ENCODE measurements at places on chromosomes 6 and 20.

GRCh38 chr6:21747441-21747840 lies 153.9 kb downstream of the SOX4 start:
- no peak for DNase-seq

DNA sequence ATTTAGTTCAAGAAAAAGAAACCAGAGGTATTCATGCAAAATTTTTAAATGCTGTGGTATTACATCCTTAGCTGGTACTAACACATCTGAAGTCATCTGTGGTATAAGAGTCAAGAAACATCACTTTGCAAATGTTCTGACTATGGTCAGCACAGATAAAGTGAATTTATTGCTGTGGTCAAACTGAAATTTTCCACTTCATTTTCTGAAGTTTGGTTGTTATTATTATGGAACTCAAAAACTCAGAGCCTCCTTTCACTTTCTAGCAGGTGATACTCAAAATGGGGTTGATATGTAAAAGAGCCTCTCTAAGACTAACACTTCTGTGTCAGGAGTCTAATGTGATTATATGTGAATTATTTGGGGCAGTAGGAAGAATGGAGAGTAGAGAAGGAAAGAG lies 257.8 kb downstream of the RNGTT start:
- no peak for DNase-seq

GRCh38 chr6:52325695-52326471 lies 36.1 kb upstream of the PAQR8 start:
- no peak for DNase-seq

DNA sequence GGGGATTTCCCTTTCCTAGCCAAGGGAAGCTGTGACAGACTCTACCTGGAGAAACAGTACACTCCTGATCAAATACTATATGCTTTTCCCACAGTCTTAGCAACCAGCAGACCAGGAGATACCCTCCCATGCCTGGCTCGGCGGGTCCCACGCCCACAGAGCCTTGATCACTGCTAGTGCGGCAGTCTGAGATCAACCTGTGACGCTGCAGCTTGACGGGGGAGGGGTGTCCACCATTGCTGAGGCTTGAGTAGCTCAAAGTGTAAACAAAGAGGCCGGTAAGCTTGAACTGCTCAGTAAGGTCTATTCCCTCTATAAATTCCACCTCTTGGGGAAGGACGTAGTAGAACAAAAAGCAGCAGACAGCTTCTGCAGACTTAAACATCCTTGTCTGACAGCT lies 63.2 kb downstream of the WASF1 start:
- no peak for DNase-seq

- no peak for DNase-seq
Observed at GRCh38 chr6:166598441-166599138, 12.1 kb upstream of the RAMACL start.

- DNase-seq = no peak
Observed at GRCh38 chr6:157549468-157549745, 168.4 kb downstream of the ZDHHC14 start.

GRCh38 chr20:14632906-14633305 lies 295.5 kb upstream of the FLRT3 start:
- no peak for DNase-seq

- no peak for DNase-seq
Observed at GRCh38 chr6:156310701-156311100, 466.5 kb upstream of the ARID1B start.

GRCh38 chr6:87706187-87706966 lies 4.3 kb upstream of the AKIRIN2 start:
- DNase-seq = no peak

DNA sequence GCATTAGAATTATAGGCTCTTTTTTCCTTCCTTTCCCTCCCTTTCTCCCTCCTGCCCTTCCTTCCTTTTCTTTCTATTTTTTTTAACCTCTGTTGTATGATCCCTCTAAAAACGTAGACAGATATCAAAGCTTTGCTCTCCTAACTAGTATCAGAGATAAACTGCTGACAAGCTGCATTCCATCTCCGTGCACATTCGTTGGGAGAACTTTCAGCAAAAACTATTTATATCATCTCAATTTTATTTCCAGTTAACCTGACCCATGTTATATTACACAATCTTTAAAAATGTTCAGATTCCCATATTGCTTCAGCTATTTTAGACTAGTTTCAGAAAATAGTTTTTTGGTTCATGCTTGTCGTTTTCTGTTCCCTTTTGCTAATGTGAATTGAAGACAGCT lies 47.3 kb downstream of the RNF217 start:
- DNase-seq = no peak

- no peak for DNase-seq
Observed at GRCh38 chr6:29912840-29913239, 29.5 kb upstream of the HLA-A start.

DNA sequence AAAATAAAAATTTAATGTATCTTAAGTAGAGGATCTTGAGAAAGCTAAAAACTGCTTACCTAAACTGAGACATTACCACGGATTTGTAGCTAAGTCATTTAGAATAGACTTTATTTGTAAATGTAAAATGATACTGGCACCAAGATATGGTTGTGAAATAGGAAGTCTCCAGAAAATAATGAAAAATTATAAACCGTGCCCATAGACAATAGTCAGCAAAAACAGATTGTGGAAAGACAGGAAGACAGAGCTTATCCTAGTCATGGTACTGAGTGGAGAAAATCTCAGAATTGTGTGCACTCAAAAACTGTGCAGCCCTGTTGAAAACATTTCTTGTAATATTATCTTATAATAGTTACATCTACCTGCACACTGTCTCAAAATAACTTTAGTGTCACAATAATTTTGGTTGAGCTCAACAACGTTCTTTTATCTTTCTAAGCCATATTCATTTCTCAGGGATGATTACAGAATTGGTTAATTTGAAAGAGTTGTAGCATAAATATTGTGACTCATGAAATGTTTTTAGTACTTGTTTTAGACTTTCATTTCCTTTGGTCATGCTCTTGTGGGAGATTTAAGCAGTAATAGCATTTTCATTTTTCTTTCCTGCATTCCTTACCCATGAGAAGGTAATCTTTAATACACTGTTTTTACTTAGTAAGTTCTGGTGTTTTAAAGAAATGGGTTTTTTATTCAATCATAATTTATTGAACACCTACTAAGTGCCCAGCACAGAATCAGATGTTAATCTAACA lies 174.5 kb downstream of the SOX4 start:
- no peak for DNase-seq

DNA sequence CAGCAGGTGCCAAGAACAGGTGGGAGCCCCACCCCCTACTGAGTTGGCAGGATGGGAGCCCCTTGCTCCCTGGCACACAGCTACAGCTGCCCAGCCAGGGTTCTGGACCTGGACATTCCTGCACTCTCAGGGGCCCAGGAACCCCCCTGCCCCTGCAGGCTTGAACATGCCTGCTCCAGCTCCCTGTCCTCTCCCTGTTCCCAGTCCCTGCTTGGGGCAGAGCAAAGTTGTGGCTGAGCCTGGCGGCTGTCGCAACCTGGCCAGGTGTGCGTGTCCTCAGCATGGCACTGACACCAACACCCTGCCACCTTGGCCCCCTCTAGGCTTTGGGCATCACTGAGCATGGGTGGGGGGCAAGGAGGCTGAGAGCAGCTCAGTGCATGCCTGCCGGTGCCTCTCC lies 491.2 kb upstream of the NOX3 start:
- DNase-seq = no peak

- no peak for DNase-seq
Observed at GRCh38 chr6:64037427-64037826, 401.8 kb downstream of the PHF3 start.

- DNase-seq = no peak
Observed at GRCh38 chr6:107246972-107247615, 131.8 kb upstream of the BEND3 start.

- DNase-seq = no peak
Observed at GRCh38 chr6:165746331-165746730, 83.3 kb upstream of the PDE10A start.

DNA sequence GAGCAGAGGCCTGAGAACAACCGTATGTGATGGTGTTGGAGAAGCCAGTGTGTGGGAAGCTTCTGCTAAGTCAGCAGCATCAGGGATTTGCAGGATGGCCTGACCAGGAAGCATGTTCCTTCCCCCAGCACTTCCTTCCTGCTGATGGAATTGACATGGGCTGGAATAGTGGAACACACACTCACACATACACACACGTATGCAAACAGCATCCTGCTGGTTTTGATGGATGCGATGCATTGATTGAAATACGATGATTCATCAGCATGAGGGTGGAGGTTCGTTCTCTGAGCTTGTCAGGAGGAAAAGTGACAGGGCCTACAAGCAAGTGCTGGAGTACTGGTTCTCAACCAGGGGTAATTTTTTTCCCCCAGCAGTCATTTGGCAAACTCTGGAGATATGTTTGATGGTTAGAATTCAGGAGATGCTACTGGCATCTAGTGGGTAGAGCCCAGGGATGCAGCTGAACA lies 229.1 kb downstream of the NFATC2 start:
- DNase-seq = no peak

GRCh38 chr6:145194389-145194788 lies 540.9 kb downstream of the EPM2A start:
- no peak for DNase-seq

- DNase-seq = no peak
Observed at GRCh38 chr6:146422789-146423375, 120.8 kb upstream of the RAB32 start.

- no peak for DNase-seq
Observed at GRCh38 chr20:8639112-8639778, 429.6 kb upstream of the PLCB4 start.

DNA sequence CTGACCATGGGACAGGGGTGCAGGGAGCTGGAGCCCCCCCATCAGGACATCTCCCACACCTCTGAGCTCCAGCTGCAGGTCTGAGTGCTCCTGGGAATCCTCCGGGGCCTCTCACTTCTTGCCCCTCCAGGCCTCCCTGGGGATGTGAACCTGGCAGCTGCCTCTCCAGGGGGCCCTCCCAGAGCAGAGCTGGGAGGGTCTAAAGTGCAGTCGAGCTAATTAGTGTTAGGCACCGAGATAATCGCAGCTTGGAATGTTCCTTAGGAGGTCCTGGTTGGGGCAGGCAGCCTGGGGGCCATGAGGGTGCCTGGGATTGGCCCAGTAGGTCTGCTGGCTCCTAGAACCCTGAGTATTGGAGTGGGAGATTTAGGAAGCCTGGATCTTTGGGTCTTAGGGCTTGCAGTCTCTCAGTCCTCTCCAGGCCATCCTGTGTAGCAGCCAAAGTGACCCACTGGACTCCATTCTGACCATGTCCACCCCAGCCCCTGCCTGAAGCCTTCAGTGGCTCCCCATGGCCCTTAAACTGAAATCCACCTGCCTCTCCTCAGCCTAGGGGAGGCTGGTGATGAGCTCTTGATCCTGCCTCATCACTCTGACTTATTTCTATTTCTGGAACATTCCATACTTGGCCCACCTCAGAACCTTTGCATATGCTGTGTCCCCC lies 26.0 kb downstream of the CEBPB start:
- DNase-seq = no peak

GRCh38 chr6:77474286-77474956 lies 11.1 kb upstream of the HTR1B start:
- DNase-seq = no peak

GRCh38 chr6:1524040-1524480 lies 85.7 kb upstream of the FOXC1 start:
- no peak for DNase-seq

DNA sequence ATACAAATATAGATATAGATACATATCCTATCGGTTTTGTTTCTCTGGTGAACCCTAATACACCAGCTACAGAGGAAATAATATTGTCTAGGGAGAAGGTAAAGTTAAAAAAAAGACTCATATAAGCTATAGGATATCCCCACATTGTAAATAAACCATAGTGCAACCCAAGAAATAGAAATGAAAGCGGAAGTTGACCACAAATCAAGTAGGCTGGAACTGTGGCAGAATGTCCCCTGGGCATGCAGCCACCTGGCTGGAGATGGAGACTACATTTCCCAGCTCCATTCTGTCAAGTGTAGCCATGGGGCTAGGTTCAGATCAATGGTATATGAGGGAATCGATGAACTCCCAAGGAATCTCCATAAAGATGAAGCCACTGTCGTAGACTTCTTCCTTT lies 70.1 kb upstream of the RPS6KA2 start:
- no peak for DNase-seq

DNA sequence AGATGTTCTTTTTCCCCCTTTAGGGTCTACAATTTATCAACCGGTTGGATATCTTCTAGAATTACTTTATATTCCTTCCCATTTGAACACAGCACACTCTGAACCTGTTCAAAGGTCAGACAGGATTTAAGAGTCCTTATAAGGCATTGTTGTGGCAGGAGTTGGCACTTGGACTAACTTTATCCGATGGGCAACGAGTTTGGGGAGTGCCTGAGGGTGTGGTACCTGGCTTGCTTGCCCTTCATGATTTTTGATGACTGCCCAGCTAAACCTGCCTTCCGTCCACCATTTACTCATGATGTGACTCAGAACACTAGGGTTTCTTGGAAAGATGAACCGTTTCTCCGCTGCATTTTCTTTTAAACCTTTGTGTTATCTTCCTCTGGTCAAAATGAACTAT lies 285.2 kb downstream of the FOXC1 start:
- no peak for DNase-seq

DNA sequence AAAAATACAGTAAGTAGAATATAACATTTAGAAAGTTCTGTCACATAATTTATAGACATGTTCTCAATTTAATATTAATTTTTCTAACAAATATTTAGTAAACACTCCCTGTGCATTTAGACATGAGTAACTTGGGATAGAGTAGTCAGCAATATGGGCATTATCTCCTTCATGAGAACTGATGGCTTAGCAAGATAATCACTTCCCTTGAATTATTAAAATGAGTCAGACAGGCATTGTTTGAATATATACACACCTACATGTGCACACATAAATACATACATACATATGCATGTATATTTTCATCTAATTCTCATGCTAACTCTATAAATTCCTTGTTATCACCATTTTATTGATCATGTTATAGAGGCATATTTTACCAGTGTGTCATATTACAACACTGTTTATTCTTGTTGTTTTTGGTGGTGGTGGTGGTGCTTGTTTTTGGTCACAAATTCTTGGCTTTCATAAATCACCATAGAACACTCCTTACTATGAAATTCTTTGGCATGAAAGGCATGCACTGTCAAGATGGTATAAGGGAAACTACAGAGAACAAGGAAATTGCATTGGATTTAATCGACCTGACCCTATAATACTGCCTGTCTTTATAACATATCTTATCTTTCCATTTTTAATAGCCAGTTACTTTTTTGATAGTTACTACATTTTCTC lies 434.5 kb upstream of the MANEA start:
- no peak for DNase-seq

DNA sequence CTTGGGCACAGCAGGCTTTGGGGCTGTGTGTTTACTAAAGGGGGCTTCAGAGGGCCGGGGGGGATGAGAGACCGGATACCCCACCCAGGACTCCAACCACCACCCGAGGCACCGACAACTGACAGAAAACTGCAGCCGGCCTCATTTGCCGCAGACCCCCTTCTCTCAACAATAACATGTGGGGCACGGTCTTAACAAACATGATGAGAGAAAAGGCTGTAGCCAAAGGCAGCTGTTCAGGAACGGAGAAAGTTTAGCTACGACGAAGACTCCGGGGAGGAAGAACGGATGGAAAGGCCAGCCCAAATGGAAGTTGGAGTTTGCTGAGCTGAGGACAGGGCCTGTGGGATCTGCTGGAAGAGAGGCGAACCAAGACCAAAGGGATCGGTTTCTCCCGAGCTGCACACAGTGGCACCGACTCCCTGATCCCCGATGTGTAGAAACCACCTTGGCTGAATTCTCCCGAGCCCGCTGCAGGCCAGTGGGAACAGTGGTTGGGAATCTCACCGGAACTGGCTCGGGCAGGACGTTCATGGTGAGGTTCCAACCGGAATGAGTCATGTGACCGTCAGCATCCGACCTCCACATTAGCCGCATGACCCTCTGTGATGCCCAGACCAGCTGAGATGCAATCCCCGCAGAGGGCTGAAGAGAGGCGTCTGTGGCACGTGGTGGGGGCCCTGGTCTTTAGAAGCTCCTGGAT lies 359.3 kb downstream of the TAF4 start:
- no peak for DNase-seq

Data from NCI-H2081 treated with DMSO at 0.1 percent for 48 hours (cell line).